ENCODE measurements at places on chromosomes 1 and 21. TPM values are rescaled to one million over a fixed set of nuclear protein-coding genes. Genes with fewer than 3 reads are reported as not detected.

GRCh38 chr1:41161846-41162245, 80.3 kb downstream of the SCMH1 start:
- DNase-seq: no peak

Gene SESN2
- total RNA-seq: 56.3 TPM

GRCh38 chr1:50270926-50271325, 152.3 kb downstream of the DMRTA2 start:
- no peak for DNase-seq

Gene RAD54L
- total RNA-seq: 0.59 TPM

Gene SLAMF8
- 0.36 TPM for total RNA-seq

Gene TP73
- not detected for total RNA-seq

GRCh38 chr1:197268012-197268411, at the start of gene CRB1:
Gene CRB1, plus strand, starts transcription at chr1:197268252. Its CDS starts 161 bp downstream, at chr1:197268413.
- DNase-seq: no peak

DNA sequence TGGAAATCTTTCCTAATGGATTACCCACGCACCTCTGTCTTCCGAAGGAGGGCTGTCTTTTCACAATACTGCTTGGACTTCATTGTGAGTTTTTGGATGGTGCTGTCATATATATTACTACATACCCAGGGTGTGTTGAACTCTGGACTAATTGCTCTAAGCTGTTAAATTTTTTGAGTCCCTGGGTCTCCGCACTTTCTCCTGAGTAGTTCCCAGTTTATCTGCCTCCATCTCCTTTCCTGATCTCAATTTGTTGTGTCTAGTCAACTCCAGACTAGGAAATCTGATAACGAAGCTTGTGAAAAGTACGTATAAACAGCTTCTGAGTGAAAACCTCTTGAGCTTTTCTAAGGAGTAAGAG, 211.1 kb downstream of the ROR1 start:
- DNase-seq: no peak

Gene UBL4B
- 1.1 TPM for total RNA-seq

Gene UMODL1
- total RNA-seq: not detected

Gene C1orf94
- total RNA-seq: not detected

GRCh38 chr1:99758073-99758511, 8.3 kb downstream of the FRRS1 start:
- no peak for DNase-seq

- no peak for DNase-seq
Measured at GRCh38 chr1:186799689-186800054, 29.1 kb upstream of the PLA2G4A start.

Gene KRTAP10-12
- total RNA-seq: not detected

Gene RHCE
- total RNA-seq: 0.88 TPM

GRCh38 chr1:216456682-216457081, 33.4 kb upstream of the USH2A start:
- DNase-seq: peak; percentile 86

DNA sequence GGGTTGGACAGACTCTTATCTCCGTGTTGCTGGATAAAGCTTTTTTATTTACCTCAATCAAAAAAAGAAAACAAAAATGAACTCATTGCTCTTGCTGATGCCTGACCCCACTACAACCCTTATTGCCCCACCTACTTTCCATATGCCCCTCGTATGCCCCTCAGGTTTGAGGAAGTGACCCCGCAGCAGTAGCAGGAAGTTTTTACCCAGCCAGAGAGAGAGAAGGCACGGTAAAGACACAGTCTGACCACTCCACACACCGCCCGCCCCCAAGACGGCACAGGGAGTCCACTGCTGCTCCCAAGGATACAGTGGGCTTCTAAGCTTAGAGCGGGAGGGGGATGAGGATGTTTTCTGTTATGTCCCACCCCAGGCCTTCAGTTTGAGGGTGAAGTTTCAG, 9.8 kb downstream of the PLEKHO1 start:
- DNase-seq: peak; percentile 50

Gene AKR7A3
- 1.2 TPM for total RNA-seq

Gene TMEM81
- 1.8 TPM for total RNA-seq

Gene PIGC
- 19.7 TPM for total RNA-seq

DNA sequence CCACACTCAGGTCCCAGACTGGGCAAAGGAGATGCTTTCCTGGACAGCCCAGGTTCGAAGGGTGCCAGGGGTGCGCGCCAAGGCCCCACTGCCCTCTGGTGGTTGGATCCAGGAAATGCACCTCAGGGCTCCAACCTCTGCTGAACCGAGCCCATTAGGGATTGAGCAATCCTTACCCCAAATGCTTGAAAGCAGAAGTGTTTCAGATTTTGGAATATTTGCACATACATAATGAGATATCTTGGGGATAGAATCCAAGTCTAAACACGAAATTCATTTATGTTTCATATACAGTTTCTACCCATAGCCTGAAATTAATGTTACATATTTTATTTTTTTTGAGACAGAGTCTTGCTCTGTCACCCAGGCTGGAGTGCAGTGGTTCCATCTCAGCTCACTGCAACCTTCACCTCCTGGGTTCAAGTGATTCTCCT, 57.4 kb downstream of the SLC9A1 start:
- peak; percentile 91 for DNase-seq

DNA sequence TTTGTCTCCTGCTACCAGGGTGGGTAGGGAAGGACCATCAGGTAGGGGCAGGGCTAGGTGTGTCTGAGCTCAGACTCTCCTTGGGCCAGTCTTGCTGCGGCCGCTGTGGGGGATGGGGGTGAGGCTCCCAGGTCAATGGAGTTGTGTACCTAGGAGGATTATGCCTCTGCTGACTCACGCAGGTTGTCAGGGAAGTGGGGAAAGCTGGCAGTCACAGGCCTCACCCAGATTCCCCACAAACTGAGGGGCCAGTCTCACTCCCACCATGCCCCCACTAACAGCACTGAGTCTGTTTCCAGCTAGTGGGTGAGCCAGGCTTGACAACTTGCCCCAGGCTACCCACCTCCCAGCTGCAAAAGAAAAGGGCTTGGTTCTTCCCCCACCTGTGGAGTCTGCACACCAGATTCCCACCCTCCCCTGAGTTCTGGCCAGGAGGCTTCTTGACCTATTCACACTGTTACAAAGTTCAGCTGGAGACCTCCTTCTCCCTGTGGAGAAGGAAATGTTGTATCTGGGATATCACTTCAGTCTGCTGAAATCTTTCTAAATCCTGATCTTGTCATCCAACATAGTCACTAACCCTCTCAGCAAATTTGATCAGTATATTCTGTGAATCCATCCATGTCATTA, 69.2 kb upstream of the GJA8 start:
- DNase-seq: no peak

- DNase-seq: no peak
Measured at GRCh38 chr1:168513656-168514404, 30.0 kb downstream of the XCL2 start.

Gene PLA2G2F
- not detected for total RNA-seq

GRCh38 chr1:94884507-94884906, 42.4 kb downstream of the CNN3 start:
- DNase-seq: no peak

Gene THEMIS2
- 17.4 TPM for total RNA-seq

GRCh38 chr1:205512059-205513045, 7.9 kb downstream of the CDK18 start:
- peak; percentile 92 for DNase-seq

Gene C1orf74
- 2.5 TPM for total RNA-seq

DNA sequence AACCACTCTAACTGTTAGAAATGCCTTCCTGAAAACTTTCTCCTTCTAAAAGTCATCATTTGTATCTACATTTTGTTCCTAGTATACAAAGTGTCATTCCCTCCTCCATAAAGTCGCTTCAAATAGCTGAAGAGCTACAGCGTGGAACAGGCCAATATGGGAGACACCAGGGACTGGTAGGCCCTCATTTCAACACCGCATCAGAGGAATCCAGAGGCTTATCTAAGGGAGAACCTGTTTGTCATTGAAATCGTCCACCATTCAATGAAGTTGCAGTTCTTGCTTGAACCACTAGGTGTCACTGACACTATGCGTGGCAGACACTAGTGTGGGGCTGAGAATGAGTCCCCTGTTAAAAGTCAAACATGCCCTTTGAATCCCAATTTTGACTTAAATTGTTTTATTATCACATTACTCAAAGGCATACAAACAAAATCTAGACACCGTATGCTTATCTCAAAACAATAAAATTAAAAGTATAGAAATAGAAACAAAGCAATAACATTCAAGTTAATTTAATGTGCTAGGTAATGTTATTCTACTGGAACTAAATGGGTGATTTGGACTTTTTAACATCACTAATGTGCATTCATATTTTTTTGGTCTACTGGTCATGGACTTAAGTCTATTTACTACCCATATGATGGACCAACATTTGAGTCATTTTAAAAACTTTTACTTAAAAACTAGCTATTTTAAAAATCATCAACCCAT, 182.3 kb downstream of the FCRL5 start:
- DNase-seq: peak; percentile 73

Gene ARMH1
- 3.2 TPM for total RNA-seq

Gene TAF12
- total RNA-seq: 27.4 TPM

DNA sequence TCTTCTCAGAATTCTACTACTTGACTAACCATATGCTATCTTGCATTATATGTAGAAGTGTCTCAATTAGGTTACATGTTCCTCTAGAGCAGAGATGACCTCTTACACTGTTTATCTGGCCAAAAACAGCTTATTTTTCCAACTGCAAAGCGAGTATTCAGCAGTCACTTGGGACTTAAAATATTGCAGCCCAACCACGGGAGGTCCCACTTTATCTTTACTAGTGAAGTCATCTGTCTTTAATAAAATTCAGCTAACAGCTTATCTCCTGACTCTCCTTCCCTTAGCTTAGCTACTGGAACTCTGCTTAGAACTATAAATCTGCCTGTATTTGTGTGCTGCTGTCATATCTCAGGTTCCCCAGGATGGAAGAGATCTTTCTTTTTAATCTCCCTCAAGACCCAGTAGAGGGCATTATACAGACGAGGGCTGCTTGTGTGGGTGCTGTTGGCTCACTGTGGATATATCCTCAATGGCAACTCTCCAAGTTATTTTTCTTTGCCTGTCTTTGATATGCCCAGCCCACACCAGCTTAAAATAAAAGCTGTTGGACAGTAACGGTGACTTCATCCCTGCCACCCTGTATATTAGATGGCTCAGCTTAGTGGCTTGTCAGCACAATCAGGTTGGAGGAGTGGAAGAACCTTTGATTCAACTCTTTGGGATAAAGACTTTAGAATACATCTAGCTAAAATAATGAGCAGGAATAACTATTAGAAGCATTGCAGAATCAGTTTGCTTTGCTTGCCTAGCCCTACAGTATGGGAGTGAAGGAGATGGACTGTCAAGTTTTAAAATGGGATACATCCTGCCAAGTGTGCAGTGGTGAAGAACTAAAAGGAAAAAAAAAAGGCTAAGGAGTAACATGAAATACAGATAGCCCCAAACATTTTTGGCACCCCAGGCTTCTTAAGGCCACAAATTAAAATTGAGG, 9.6 kb downstream of the ENSA start:
- peak; percentile 93 for DNase-seq

DNA sequence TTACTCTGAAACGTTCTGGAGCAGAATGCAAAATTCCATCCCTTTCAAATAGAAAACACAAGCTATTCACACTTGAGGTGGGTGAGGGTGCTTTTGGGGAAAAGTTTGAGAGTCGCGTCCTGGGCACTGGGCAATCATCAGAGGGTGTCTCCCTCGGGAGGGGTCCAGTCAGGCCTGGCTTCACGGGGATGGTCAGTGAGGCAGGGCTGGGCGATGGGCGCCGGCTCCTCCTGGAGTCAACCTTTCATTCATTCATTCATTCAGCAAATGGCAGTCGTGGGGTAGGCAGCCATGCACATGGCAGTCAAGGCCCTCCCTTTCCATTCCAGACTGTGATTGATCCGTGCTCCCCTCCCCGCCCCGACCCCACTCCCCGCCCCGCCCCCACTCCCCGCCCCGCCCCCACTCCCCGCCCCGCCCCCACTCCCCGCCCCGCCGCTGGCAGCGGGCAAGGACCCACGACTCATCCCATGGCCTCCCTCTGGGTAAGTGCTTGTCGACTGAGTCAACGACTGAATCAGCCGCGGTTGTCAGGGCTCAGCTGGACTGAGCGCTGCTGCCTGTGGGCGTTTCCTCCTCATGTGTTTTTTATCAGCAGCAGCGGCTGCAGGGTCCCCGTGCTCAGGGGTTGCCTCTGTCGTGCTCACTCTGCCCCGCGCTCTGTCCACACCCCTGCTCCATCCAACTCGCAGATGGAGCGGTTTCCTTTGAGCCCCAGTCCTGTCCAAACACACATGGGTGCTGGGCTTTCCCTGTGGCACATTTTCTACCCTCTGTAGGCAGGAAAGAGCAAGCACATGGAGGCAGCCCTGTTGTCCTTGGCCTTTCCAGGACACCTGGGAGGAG, 12.5 kb upstream of the SPSB1 start:
- DNase-seq: peak; percentile 100

DNA sequence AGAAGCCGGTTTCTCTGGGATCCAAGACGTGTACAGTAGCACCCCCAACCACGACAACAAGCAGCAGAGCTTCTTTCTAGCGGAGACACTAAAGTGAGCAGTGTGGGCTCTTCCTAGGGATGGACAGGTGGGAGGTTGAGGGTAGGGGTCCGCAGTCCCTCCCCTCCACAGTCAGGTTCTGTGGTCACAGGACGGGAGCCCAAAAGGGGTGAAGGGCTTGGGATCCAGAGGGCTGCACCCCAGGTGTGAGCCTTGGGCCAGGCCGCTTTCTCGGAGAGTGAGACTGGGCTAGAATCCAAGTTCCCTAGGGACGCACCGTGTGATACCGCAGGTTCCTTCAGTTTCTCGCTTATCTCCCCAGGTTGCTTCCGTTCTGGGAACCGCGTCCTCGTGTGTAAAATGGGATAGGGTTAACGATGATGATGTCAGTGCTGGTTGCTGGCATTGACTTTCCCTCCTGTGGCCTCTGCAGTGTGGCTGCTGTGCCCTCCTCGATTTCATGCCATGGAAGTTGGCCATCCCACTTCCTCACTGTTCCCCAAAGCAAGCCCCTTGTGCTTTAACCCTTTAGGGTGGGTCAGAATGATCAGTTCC, 17.3 kb upstream of the SELENON start:
- peak; percentile 81 for DNase-seq

DNA sequence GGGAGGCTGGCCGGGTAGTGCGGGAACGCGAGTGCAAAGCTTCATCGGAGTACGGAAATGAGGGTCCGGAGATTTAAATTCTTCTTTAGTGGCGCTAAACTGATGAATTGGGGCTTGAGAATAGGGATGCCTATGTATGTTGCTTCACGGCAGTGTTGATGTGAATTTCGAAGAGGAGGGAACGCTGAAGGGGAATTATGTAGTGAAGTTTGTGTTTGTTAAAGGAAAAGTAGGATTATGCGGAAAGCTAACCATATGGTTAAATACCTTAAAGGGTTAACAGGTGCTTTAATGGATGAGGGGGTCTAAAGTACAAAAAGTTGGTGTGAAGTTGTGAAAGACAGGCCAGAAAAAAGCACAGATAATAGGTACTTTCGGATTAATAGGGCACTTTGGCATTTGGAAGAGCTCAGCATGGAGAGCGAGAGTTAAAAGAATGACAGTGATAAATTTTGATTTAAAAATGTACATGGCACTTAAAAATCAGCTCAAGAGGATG, 1.4 kb downstream of the HS2ST1 start:
- peak; percentile 82 for DNase-seq
